Lung microvascular endothelial cell (primary cell): ENCODE measurements at places on chromosomes 5 and 9.
A peak's percentile ranks its signal among the peaks of the same experiment; 100 is the strongest.

- DNase-seq: peak; percentile 1
Observed at GRCh38 chr9:106830527-106831150, 32.3 kb upstream of the ZNF462 start.

DNA sequence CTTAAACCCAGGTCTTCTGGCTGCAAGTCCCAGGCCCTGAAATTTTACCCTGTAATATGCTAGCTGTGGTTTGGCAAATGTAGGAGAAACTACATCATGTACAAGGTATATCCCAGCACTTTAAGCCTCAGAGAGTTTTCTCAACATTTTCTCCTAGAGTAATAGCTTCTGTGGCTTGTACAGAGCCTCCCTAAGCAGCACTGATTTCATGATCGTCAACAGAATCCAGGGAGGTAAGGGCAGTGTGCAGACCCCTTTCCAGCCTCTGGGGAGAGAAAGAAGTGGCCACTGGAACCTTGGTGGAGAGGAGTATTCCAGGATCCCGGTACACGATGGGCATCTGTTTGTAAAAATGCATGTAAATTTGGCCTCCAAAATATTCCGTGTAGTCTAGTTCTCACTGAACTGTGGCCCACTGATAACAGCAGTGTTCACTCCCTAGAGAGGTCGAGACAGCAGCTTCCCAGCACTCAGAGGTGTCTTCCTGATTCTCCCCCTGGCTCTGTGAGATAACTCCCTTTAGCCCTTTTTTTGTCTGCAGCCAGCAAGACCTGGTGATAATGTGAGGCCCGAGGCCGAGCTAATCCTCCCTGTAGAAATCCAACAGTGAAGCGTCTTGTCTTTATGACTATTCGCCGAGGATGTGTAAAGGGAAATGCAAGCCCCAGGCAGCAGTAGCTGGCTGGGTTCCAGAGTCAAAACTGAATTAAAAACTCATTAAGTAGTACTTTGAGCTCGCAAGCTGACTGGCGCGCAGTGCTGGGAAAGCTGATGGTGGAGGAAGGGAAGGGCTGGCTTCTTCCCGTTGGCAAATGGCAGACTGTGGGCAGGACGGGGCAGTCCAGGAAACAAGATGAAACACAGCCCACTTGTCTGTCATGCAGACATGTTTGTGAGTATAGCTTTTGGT is 59.0 kb downstream of the MAP1B start:
- peak; percentile 84 for DNase-seq

DNA sequence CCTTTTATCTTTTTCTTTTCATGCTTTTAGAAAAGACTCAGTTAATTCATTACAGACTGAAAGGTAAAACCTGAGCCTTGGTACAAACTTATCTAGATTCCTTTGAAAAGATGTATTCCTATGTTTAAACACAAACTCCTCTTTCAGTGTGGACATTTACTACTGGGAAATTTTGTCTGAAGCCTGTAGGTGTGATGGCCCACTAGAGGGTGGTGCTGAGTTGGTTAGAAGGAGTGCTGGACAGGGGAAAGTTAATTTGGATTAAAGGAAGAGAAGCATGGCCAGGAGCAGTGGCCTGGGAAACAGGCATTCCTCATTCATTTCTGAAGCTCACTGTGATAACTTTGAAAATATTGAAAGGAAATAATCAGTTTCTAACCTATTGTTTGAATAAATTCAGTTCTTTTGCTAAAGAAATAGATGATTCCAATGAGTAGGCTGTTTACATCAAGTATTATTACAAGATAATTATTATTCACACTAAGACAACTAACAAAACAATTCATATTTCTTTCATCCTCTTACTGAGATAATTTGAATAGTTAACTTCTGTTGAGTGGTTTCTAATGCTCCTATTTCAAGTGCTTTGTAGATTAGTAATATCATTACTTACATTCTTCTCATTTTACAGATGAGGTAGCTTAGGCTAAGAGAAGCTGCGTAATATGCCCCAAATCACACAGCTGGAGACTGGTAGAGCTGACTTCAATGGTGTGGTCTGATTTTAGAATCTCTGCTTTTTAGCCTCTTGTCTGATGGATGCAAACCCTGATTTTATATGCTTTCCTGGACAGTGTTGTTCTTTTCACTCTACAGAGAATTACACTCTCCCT is 150.9 kb downstream of the ADGRV1 start:
- peak; percentile 56 for DNase-seq

DNA sequence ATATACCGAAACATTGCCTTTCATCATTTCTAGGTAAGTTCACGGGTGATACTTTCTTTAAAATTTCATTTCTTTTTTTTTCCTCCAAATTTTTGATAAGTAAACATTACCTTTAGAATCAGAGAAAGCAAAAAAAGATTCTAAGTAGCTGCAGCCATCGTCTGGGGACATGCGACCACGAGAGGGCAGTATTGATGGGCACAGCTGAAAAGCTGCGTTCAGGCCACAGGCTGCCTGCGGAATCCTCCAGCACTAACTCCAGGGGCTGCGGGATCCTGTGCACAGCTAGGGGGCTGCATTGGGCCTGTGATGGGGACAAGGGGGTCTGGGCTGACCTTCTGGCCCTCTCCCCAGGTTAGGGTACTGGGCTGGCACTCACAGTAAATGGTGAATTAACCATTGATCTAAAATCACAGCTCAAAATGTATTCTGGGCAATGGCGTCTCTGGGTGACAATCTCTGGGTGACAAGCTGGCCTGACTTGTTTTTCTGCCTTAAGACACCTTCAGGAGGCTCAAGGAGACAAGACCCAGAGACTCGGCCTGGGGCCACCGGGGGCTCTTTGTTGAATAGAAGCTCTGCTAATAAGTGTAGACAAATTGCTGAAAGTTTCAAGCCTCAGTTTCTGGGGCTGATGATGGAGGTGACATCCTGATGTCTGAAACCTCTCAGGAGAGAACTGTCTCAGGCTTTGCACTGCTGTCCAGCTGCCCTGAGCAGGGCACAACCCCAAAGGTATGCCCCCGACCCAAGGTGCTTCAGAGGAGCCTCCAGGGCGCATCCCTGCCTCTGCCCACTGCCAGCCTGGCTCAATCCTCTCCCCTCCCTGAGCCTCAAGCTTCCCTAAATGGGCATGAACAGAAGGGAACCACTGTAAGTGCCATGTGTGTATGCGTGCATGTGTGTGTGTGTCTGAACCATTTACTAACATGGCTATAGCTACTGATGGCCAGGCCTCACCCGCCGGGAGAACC is 44.3 kb upstream of the SARDH start:
- DNase-seq: peak; percentile 73

DNA sequence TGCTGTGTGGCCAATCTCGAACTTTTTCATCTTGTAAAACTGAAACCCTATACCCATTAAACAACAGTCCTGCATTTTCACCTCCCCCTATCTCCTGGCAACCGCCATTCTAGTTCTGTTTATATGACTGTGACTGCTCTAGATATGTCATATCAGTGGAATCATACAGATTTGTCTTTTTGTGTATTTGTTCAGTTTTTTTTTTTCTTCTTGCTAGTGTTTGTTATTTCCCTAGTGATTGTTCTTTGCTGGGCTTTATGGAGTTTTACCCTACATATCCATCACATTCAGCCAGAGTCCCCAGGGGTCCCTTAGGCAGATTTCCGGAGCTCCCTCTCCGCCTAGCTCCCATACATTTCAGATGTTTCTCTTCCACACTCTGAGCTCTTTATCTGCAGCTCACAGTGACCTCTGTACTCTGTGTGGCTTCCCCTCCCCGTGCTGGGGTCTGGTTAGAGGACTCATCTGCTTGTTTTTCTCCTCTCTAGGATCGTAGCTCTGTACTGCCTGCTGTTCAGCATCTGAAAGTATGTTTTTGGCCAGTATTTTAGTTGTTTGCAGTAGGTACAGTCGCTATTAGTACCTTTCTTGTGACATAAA is 25.1 kb upstream of the CARTPT start:
- DNase-seq: no peak

- DNase-seq: no peak
Observed at GRCh38 chr9:77290373-77290772, 113.0 kb downstream of the VPS13A start.

DNA sequence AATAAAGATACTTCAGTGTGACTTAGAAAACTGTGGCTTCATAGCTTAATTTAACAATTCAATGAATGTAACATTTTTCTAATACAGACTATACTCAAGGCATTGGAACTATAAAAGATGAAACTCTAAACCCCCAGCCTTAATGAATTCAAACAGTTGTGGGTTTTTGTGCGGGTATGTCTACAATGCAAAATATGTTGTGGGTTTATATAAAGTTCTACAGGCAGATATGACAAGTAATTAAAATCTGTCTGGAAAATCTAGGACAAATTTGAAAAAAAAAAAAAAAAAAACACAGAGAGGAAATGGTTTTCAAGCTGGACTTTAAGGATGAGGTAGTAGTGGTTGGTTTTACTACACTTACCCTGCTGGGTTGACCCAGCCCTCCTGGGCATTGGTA is 467.5 kb upstream of the TLE4 start:
- DNase-seq: no peak

DNA sequence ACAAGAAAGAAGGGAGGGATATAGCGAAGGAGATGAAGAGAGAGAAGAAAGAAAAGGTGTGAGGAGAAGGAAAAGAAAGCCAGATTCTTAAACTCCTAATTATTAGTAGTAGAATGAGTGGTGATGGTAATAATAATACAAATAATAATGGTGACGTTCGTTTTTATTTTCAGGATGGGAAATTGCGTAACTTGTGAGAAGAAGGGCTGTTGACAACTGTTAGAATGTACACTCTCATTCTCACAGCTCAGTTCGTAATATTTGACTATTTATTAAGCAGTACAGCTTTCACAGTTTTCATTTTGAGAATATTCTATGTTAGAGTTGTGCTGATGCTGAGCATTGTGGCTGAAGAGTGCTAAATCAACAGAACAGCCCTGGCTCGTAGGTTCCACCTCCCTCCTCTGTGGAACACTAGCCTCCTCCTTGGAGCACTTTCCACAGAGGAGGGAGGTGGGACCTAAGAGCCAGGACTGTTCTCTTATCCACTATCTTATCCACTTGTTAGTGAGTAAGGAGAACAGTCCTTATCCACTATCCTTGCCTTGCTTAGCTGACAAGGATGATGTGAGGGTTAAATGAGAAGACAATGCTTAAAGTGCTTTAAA is 258.3 kb upstream of the VLDLR start:
- no peak for DNase-seq

DNA sequence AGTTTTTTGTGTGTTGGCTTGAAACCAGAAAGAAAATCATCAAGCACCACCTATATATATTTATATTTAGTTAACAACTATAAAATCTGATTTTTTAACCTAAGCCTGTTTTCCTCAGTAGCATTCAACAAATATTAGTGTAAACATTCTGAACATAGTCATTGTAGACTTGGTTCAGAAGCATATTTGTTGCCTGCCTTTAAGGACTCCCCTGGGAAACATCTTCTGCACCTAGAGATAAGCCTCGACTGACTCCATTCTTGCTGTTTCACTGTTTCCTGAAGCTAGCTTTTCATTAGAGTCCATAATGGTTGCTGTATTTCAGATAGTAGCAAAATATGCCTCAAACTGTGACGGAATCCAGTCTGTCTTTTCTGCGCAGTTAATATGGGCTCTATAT is 123.5 kb downstream of the TRIO start:
- no peak for DNase-seq

DNA sequence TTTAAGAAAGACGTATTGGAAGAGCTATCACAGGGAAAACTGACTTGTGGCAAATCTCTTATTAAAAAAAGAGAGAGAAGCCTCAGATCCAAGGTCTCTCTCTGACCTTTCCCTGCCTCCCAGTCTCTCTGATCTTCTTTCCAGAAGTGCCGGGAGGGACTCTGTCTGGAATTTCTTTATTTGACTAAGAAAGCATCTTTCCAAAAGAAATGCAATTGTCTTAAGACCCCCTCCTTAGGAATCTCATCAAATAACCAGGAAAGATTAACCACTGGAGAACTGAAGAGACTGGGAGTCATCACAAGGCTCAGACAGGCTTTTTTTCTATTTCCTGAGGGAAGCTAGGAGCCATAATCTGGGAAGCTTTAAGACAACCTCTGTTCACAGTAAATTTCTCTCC is 4.6 kb downstream of the C1QTNF3 start:
- DNase-seq: no peak

- no peak for DNase-seq
Observed at GRCh38 chr5:146345578-146346366, 7.1 kb downstream of the POU4F3 start.

GRCh38 chr5:103232393-103232999 is 26.1 kb upstream of the MACIR start:
- DNase-seq: peak; percentile 76

GRCh38 chr5:41510176-41510831 is at the start of gene PLCXD3:
PLCXD3 (minus strand) TSS chr5:41510601; CDS start chr5:41510526, 75 bp downstream.
- no peak for DNase-seq

DNA sequence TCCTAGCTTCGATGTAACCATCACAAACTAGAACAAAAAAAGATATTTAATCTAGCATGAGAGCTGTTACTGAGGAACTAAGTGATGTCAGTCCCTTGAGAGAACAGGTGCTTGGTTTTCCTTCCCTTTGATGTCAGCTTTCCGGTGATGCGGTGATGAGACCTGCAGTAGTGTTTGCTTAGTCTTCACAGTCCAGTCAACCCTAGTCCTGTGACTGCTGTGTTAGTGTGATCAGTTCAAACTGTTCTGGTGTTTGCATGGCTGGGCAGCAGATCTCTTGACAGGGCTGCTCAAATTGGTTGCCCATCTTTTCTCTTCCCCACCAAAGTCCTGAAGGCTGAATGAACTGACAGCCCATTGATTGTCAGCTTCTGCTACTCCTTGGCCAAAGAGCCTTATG is 608.6 kb upstream of the DAB2 start:
- DNase-seq: no peak

DNA sequence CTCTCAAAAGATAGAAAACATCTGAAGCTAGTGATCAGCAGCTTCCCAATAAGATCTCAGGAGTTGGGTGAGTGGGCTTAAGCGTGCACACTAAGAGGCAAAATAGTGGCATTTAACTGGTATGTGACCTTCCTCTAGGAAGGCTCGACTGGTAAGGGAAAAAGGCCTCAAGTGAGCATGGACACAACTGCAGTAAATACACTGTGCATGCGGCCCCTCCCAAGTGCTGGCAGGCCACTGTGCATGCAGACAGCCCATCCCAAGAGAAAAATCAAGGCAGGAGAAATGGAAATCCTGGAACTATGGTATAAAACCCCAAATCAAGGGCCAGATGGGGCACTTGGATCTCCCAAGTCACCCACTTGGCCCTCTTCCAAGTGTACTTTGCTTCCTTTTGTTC is 112.7 kb downstream of the SMC2 start:
- no peak for DNase-seq

GRCh38 chr5:153490118-153491037 is at the start of gene GRIA1:
GRIA1 (plus strand) TSS chr5:153490670.
- no peak for DNase-seq

GRCh38 chr9:76560481-76560922 is 101.5 kb downstream of the GCNT1 start:
- no peak for DNase-seq

DNA sequence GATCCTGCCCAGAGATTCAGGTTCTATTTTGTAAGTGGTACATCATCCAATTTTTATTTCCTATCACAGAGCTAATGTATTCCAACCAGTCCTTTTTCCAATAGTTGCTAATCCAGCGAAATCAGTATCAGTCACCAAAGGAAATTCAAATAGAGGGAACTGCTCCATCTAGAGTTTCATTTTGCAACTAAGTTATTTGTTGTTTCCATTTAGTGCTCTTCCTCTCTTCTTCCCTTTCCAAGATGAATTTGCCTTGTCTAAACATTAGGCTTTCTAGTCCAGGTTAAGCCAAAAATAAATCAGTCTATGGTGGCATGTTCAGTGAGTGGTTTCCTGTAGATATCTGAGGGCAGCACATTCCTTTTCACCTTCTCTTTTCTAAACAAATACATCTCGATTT is 79.8 kb upstream of the SPATA31D4 start:
- DNase-seq: peak; percentile 41
